ENCODE measurements at places on chromosomes 4 and X. TPM values are rescaled to one million over a fixed set of nuclear protein-coding genes. Genes with fewer than 3 reads are reported as not detected.

- no peaks in the 10 kb centered on the region for H3K4me1 ChIP-seq
- H3K27ac ChIP-seq, result no peak overlapping the region
- no peaks in the 10 kb centered on the region for H3K36me3 ChIP-seq
- no peak for DNase-seq
- no peak overlapping the region for H3K4me3 ChIP-seq
Observed at GRCh38 chr4:8644461-8644891, 51.9 kb downstream of the CPZ start.

DNA sequence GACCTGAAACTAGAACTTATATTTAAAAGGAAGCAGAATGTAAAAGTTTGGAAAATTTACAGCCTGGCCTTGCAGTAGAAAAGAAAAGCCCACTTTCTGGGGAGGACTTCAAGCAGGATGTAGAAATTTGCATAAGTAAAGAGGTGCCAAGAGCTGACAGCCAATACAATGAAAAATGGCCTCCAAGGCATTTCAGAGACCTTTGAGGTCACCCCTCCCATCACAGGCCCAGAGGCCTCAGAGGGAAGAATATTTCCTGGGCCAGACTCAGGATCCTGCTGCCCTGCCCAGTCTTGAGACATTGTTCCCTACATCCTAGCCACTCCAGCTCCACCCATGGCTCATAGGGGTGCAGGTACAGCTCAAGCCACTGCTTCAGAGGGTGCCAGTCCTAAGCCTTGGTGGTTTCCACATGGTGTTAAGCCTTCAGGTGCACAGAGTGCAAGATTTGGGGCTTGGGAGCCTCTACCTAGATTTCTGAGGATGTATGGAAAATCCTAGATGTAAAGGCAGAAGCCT, 518.9 kb upstream of the INTU start:
- no peaks in the 10 kb centered on the region for H3K36me3 ChIP-seq
- H3K4me1 ChIP-seq, result no peaks in the 10 kb centered on the region
- no peak overlapping the region for H3K27ac ChIP-seq
- no peak for DNase-seq
- H3K27me3 ChIP-seq, result no peaks in the 10 kb centered on the region

The TRIM61 gene
- total RNA-seq, result not detected

- no peak overlapping the region for H3K4me3 ChIP-seq
- H3K4me1 ChIP-seq, result no peaks in the 10 kb centered on the region
- H3K27me3 ChIP-seq, result no peaks in the 10 kb centered on the region
Observed at GRCh38 chrX:150879855-150880807, 18.3 kb downstream of the CD99L2 start.

The ARL9 gene
- total RNA-seq, result 0.29 TPM

The HS6ST2 gene
- 6.1 TPM for total RNA-seq

The MND1 gene
- total RNA-seq, result 7.9 TPM

The DGKK gene
- not detected for total RNA-seq

DNA sequence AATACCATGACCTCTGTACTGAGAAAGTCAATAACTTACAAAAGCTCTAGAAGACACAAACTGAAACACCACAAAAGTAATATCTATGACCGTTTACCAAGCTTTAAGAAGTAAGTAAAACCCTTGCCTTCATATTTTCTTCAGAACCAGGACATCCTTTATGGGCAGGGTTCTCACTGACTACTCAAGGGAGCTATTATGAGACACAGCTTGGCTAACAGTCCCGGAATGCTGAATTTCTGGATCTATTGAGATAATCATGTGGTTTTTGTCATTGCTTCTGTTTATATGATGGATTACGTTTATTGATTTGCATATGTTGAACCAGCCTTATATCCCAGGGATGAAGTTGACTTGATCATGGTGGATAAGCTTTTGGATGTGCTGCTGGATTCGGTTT, 19.9 kb upstream of the CDS1 start:
- no peaks in the 10 kb centered on the region for H3K27me3 ChIP-seq
- peaks cover 12% of the 10 kb centered on the region for H3K4me1 ChIP-seq
- H3K36me3 ChIP-seq, result no peaks in the 10 kb centered on the region
- DNase-seq, result peak; percentile 65
- H3K27ac ChIP-seq, result no peak overlapping the region

The FATE1 gene
- total RNA-seq, result not detected

The UGT2B15 gene
- total RNA-seq, result not detected

DNA sequence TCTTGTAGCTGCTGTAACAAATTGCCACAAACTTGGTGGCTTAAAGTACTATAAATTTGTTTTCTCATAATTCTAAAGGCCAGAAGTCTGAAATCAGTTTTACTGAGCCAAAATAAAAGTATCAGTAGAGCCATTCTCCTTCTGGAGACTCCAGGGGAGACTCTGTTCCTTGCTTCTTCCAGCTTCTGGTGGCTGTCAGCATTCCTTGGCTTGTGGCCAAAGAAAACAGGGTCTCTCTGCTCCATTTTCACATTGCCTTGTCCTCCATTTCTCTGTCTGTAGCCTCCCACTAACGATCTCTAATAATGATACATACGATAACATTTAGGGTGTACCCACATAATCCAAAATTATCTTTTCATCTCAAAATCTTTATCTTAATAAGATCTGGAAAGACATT, 200.4 kb downstream of the MAB21L2 start:
- no peak for DNase-seq
- no peak overlapping the region for H3K27ac ChIP-seq

DNA sequence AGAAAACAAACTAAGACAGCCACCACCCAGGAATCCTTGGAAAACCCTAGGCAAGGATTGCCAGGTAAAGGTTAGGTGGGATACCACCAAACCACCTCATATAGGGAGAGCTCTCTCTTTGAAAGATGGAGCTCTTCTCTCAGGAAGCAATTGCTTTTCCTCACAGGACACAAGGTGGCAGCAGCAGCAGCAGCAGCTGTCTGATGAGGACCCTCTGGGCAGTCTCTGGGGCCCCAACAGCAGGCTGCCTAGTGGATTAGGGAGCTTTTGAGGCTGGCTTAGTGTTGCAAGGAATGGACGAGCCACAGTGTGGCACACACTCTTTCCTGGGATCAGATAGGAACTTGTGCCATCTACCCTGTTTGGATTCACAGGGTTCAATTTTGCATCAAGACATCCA, 41.4 kb upstream of the CHRDL1 start:
- H3K4me1 ChIP-seq, result no peaks in the 10 kb centered on the region
- H3K27ac ChIP-seq, result no peak overlapping the region
- no peaks in the 10 kb centered on the region for H3K36me3 ChIP-seq
- no peak overlapping the region for H3K4me3 ChIP-seq
- DNase-seq, result peak; percentile 5

- H3K27ac ChIP-seq, result peak overlapping the region; percentile 95
- peak overlapping the region; percentile 99 for H3K4me3 ChIP-seq
- 0 out of 2 replicates have a peak, but pooled peaks cover 2% of the 10 kb centered on the region for H3K4me1 ChIP-seq
- no peak for DNase-seq
- H3K36me3 ChIP-seq, result peaks cover 13% of the 10 kb centered on the region
- H3K27me3 ChIP-seq, result no peaks in the 10 kb centered on the region
Observed at GRCh38 chrX:136496186-136496763, 1.1 kb upstream of the HTATSF1 start.

DNA sequence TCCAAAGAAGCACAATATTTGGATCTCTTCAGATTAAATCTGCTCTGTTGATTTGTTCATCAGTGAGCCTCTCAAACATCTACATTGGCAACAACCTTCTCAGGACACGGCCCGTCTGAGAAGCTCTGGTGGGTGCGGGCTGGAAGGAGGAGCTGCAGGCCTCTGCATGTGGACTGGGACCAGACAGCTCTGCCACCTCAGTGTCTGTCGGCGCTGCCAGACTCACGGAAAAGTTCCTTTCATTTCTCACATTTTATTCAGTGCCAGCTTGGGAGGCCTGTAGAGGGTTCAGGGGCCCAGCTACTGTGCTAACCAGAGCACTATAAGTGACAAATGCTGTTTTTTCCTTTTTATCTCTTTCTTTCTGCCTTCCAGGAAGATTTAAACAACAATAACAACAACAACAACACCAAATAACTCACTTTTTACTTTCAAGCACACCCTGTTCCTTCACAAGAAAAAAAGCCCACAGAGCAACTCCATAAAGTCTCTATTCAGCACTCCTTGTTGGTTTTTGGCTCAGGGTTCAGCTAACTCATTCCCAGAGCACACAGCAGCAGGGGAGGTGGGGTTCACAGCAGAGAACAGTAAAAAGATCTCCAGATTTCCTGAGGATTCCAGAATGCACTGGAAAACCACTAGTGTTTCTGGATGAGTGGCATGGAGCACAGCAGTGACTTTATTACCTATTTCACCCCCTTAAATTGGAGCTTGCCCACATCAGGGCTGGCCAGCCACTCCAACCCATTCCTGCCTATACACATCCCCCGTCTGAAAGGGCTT, 23.2 kb upstream of the HOPX start:
- no peak for DNase-seq
- H3K27me3 ChIP-seq, result no peaks in the 10 kb centered on the region
- no peaks in the 10 kb centered on the region for H3K36me3 ChIP-seq
- no peak overlapping the region for H3K27ac ChIP-seq
- no peaks in the 10 kb centered on the region for H3K4me1 ChIP-seq

- H3K27ac ChIP-seq, result no peak overlapping the region
- H3K4me1 ChIP-seq, result no peaks in the 10 kb centered on the region
- DNase-seq, result no peak
- H3K4me3 ChIP-seq, result no peak overlapping the region
- H3K27me3 ChIP-seq, result no peaks in the 10 kb centered on the region
Observed at GRCh38 chrX:82666355-82666754, 841.7 kb upstream of the POU3F4 start.

The IRAK1 gene
- 366 TPM for total RNA-seq

DNA sequence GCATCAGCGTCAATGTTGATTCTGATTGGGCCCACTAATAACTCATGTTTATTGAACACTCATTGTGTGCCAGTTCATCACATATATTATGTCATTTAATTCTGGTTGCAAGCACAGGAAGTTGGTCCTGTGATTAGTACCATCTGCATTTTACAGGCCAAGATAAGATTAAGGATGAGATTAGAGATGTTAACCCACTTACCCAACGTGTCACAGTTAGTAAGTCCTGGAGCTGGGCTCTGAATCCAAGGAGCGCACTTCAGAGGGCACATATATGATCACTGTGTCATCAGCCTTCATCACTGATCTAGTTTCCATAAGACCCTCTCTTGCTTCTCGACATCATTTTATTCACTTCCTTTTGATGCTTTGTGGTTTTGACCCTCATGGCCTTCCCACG, 205.3 kb upstream of the ANXA3 start:
- no peak for DNase-seq
- no peak overlapping the region for H3K4me3 ChIP-seq
- no peaks in the 10 kb centered on the region for H3K4me1 ChIP-seq
- no peaks in the 10 kb centered on the region for H3K27me3 ChIP-seq
- no peaks in the 10 kb centered on the region for H3K36me3 ChIP-seq
- H3K27ac ChIP-seq, result no peak overlapping the region

The TMEM271 gene
- not detected for total RNA-seq

The MAP9 gene
- 10.6 TPM for total RNA-seq
